ENCODE measurements at places on chromosomes 3 and 15.

GRCh38 chr3:108293858-108294257 is 2.5 kb upstream of the HHLA2 start:
- no peak for DNase-seq

- no peak for DNase-seq
These were observed 71.0 kb upstream of the PRR23E start for GRCh38 chr3:127121885-127122284.

DNA sequence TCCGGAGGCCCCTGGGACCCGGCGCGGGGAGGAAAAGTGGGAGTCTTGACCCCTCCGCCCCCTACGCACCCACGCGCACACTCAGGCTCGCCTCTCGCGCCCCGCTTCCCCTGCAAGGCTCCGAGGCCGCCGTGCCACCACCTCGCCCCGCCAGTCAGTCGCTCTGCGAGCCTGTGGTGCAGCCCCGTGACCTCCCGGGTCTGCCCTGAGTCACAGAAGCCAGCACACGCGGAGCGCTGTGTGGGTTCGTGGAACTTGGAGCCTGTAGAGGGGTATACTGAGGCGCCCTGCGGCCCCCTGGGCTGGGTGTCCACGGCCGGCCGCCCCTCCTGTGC is 380 bp upstream of the ALS2CL start:
- DNase-seq: no peak

GRCh38 chr3:123285931-123286307 is 84.2 kb downstream of the SEC22A start:
- DNase-seq: no peak

- no peak for DNase-seq
These were observed 4.2 kb upstream of the PLEKHO2 start for GRCh38 chr15:64837502-64837901.

DNA sequence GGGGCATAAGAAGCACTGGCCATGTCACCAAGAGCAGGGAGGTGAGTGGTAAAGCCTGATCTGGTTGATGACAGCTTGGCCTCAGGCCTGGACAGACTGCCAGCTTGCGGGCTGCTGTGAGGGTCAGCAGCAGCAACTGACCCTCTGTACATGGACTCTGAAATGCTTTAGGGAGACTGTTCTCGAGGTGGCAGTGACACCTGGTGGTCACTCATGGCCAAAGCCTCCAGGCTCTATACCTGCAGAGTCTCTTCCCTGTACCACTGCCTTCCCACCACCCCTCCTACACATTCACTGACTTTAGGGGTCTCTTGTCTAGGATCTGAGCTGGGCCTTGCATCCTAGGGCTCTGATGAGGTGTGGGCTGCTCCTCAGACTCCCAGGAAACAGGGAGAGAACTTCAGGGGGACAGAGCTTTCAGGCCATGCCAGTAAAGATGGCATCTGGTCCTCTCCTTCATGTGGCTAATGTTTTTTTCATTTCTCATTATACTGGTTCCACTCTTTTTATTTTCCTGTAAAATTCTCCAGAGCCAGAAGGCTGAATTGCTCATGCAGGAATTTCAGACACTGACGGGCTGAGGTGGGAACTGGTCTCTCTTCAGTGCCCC is 17.2 kb upstream of the TIMP4 start:
- no peak for DNase-seq

- DNase-seq: no peak
These were observed 21.3 kb downstream of the NPAP1 start for GRCh38 chr15:24696842-24697241.
